ACHN (cell line): ENCODE measurements at places on chromosomes 11 and 22.

DNA sequence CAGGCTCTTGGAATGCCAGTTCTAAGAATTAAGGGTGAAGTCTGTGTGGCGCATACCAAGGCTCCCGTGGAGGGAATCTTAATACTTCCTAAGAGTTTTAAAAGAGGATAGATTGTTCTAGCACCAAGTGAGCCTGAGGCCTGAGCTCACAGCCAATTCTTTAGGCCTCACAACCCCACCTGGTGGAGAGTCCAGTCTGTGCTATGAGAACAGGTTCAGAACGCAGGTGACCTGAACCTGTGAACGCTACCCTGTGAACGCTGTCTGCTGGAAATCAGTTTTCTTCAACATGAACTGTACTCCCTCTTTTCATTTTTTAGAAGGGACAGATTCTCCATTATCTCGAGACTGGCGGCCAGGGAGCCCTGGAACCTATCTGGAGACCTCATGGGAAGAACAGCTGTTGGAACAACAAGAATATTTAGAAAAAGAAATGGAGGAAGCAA, 43.2 kb upstream of the DLAT start:
- DNase-seq: peak; percentile 47

DNA sequence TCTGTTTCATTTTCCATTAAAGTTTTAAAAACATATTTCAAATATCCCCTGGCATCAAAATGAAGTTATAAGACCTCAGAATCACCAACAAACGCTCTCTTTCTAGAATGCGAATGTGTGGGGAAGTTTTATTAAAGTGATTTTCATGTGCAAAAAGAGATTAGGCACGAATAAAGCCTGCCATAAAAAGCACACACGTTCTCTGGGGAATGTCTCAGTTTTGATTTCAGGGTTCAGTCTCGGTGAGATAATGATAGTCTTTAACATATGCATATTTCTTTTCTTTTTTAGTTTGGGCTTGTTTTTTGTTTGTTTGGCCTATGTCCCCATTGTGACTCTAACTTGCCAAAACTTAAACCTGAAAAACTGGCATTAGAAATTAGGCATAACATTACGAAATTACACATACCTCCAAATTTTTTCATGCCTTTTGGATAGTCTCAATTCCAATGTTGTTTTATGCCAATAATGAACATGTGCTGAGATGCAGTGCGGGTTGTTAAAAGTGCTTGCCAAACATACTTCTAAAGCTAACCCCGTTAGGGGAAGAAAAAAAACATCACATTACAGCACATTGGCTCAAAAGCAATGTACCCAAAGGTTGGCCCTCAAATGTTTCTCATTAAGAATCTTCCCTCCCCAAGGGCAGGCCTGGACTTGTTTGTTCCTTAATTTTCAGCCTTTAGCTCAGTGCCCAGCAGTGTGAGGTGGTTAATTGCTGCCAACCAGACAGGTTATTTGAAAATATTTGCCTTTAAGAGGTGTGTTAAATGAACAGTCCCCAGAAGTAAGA, 33.2 kb upstream of the FBLN1 start:
- DNase-seq: no peak

DNA sequence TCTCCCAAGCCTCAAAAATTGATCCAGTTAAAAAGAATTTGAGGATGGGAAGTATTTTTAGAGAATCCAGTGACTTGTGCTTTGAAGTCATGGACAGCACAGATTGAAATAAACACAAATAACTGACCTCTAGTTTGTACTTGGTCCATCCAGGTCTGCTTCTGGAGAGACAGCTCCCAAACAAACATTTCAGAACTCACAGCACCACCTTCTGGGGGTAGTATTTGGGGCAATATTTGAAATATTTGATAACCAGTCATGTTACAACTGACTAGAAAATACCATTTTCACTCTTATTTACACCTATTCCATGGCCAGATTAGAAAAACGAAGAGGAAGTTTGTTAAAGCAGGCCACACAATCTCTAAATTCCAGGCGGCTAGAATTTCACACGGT, 56.2 kb downstream of the CTSC start:
- peak; percentile 37 for DNase-seq

- peak; percentile 32 for DNase-seq
Measured at GRCh38 chr11:30244265-30244664, 13.5 kb downstream of the FSHB start.

DNA sequence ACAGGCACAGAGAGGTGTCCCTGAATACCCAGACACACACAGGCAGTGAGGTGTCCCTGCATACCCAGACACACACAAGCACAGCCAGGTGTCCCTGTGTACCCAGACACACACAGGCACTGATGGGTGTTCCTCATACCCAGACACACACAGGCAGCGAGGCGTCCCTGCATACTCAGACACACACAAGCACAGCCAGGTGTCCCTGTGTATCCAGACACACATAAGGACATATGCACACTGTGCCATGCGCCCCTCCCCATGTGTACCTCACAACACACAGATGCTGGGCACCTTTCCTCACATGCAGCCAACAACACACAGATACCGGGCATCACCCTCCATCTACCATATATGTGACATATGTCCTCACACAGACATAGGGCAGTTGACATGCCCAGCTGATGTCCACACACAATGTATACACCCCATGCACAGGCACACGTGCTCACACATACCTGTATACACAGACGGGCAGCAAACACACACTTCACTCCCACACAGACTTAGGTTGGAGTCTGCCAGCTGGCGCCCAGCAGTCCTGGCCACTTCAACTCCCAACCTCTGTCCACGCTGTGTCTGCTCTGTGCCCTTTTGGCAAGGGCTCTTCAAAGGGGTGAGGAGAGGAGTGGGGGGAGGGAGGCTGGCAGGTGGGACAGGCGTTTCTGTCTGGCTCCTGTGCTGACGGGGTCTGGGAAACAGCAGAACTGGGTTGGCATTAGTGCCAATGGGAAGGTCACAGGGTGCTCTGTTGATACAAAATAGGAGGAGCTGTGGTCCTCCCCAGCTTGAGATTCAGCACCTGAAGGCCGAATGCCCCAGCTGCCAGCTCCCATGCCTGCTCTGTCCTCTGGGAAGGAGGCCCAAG, 69.4 kb upstream of the ALX4 start:
- DNase-seq: no peak

- DNase-seq: peak; percentile 12
Measured at GRCh38 chr11:28674433-28675103, 566.4 kb downstream of the METTL15 start.

- DNase-seq: peak; percentile 38
Measured at GRCh38 chr22:40726514-40726913, 47.2 kb downstream of the MCHR1 start.

GRCh38 chr11:132206993-132207392, 836.6 kb downstream of the NTM start:
- no peak for DNase-seq
